ENCODE measurements at places on chromosomes 16 and 17.

GRCh38 chr17:45745601-45746494 is 38.3 kb upstream of the CRHR1 start:
- H3K4me3 ChIP-seq: no peak overlapping the region
- no peaks in the 10 kb centered on the region for H3K4me1 ChIP-seq
- H3K36me3 ChIP-seq: no peaks in the 10 kb centered on the region
- no peak for DNase-seq
- no peak overlapping the region for H3K27ac ChIP-seq

DNA sequence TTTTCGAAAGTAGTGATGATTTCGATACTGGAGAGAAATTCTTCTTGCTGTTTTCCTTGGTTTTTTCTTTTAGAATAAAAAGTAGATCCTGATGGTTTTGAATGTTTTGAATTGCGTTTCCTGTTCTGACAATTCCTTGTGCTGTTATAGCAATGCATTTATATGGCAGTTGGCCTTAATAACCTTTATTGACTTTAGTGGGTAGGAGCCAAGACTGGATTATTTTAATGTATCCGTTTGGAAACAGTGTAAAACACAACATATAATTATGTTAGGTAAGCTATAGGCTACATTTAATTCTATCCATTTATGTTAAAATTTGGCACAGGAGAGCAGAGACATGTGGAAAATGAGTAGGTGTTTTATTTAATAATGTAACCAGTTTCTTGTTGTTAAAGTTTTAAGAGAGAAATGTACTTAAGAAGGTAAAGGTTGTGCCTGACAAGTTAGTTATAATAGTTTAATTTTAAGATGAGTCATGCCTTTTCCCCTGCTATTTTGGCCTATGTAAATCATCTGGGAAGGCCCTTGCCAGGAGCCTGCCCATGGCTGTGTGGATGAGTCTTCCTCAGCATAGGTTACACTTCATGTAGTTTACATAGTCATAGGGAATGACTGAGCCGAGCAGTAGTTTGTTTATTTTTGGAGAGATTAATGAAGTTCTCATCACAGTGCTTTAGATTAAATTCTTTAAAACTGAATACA is 189.9 kb downstream of the FTO start:
- H3K4me1 ChIP-seq: peaks cover 39% of the 10 kb centered on the region
- peaks cover 10% of the 10 kb centered on the region for H3K27me3 ChIP-seq
- peaks cover 13% of the 10 kb centered on the region for H3K36me3 ChIP-seq
- H3K4me3 ChIP-seq: no peak overlapping the region

DNA sequence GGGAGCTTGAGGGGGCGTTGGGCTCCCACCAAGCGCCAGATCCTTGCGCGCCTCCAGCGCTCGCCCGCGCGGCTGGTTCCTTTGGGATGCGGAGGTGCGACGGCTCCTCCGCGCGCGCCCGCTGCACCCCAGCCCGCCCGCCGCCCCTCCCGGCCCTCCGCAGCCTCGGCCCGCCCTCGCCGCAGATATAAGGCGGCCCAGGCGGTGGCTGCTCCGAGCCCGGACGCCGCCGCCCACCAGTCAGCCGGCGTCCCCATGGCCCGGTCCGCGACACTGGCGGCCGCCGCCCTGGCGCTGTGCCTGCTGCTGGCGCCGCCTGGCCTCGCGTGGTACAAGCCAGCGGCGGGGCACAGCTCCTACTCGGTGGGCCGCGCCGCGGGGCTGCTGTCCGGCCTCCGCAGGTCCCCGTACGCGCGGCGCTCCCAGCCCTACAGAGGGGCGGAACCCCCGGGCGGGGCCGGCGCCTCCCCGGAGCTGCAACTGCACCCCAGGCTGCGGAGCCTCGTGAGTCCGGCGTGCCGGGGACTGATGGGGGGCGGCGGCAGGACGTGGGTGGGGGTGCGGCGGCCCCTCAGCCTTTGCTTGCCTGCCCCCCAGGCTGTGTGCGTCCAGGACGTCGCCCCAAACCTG is at the start of gene NPB:
TSS of gene NPB (plus strand) at position 216 of the 630 bp plus-strand sequence. CDS start at position 256, 40 bp downstream.
- peaks cover 15% of the 10 kb centered on the region for H3K36me3 ChIP-seq
- no peak for DNase-seq
- H3K4me1 ChIP-seq: peaks cover 7% of the 10 kb centered on the region
- no peak within 1 kb of the TSS for H3K27ac ChIP-seq
- H3K27me3 ChIP-seq: peaks cover 9% of the 10 kb centered on the region

GRCh38 chr17:48211011-48211410 is 103.4 kb downstream of the SNX11 start:
- H3K4me3 ChIP-seq: no peak overlapping the region
- H3K27me3 ChIP-seq: peaks cover 50% of the 10 kb centered on the region
- DNase-seq: no peak
- H3K4me1 ChIP-seq: peaks cover 10% of the 10 kb centered on the region

DNA sequence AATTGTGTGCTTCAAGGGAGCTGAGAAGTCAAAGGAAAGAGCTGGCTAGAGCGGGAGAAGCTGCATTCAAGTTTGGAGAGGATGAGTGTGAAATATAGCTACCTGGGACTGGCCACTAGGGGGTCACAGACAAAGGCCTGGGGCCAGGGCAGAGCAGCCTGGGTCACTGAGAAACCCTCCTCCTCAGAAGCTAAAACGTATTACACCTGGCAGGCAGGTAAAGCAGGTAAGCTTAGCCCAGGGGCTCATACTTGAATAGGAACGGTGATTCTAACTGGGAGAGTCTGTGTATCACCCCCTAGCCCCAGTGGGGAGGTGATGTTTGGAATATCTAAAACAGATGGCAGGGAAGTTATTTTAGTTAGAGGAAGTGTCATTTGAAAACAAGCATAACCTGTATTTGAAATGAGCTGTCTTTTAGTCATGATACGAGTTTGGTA is 6.8 kb downstream of the KRT37 start:
- no peaks in the 10 kb centered on the region for H3K27me3 ChIP-seq
- no peaks in the 10 kb centered on the region for H3K36me3 ChIP-seq
- no peak for DNase-seq
- peak overlapping the region; percentile 46 for H3K4me3 ChIP-seq
- peaks cover 34% of the 10 kb centered on the region for H3K4me1 ChIP-seq
- H3K27ac ChIP-seq: peak overlapping the region; percentile 89

GRCh38 chr16:78957317-78958100 is 643.0 kb downstream of the MAF start:
- peak overlapping the region; percentile 9 for H3K4me3 ChIP-seq
- H3K27me3 ChIP-seq: no peaks in the 10 kb centered on the region
- no peak for DNase-seq
- peaks cover 13% of the 10 kb centered on the region for H3K4me1 ChIP-seq

DNA sequence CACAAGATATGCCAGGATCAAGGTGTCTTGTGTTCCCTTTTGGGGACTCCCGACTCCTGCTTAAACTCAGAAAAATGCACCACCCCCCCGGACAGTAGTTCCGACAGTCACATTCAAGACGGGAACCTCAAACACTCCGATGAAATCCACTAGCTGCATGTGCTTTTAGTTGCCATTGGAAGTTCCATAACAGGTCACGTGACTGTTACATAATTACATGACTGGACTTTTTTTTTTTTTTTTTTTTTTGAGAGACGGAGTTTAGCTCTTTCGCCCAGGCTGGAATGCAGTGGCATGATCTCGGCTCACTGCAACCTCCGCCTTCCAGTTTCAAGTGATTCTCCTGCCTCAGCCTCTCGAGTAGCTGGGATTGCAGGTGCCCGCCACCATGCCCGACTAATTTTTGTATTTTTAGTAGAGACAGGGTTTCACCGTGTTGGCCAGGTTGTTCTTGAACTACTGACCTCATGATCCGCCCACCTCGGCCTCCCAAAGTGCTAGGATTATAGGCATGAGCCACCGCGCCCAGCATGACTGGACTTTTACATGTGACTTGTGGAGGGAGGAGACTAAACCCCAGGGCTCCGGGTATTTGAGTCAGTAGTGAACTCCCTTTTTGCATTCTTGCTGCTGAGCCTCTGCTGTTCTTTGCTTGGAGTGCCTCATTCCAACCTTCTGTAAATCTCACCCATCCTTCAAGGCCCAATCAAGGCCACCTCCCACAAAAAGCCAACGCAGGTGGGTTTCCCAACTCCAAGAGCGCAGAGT is 1.6 kb downstream of the SIRT7 start:
- peaks cover 18% of the 10 kb centered on the region for H3K36me3 ChIP-seq
- DNase-seq: no peak
- H3K4me1 ChIP-seq: peaks cover 23% of the 10 kb centered on the region
- H3K4me3 ChIP-seq: peak overlapping the region; percentile 87
- H3K27ac ChIP-seq: peak overlapping the region; percentile 92
- no peaks in the 10 kb centered on the region for H3K27me3 ChIP-seq

- H3K36me3 ChIP-seq: no peaks in the 10 kb centered on the region
- peaks cover 9% of the 10 kb centered on the region for H3K4me1 ChIP-seq
- peaks cover 13% of the 10 kb centered on the region for H3K27me3 ChIP-seq
Measured at GRCh38 chr17:39015546-39015935, 48.3 kb upstream of the FBXO47 start.

- H3K27ac ChIP-seq: no peak overlapping the region
- DNase-seq: no peak
- H3K36me3 ChIP-seq: peaks cover 9% of the 10 kb centered on the region
Measured at GRCh38 chr17:61731330-61731729, 132.0 kb downstream of the BRIP1 start.

GRCh38 chr16:6728381-6728780 is 604.3 kb upstream of the RBFOX1 start:
- no peaks in the 10 kb centered on the region for H3K36me3 ChIP-seq
- DNase-seq: no peak
- no peak overlapping the region for H3K4me3 ChIP-seq
- no peaks in the 10 kb centered on the region for H3K4me1 ChIP-seq
- peaks cover 11% of the 10 kb centered on the region for H3K27me3 ChIP-seq

GRCh38 chr16:72362973-72363372 is 191.0 kb upstream of the PMFBP1 start:
- H3K27ac ChIP-seq: no peak overlapping the region
- H3K36me3 ChIP-seq: peaks cover 4% of the 10 kb centered on the region
- DNase-seq: no peak
- H3K27me3 ChIP-seq: no peaks in the 10 kb centered on the region
- H3K4me1 ChIP-seq: peaks cover 7% of the 10 kb centered on the region
- no peak overlapping the region for H3K4me3 ChIP-seq

GRCh38 chr16:85173146-85173980 is 61.1 kb upstream of the CIBAR2 start:
- peaks cover 60% of the 10 kb centered on the region for H3K4me1 ChIP-seq
- peaks cover 19% of the 10 kb centered on the region for H3K36me3 ChIP-seq
- no peak for DNase-seq
- no peak overlapping the region for H3K27ac ChIP-seq
- peak overlapping the region; percentile 86 for H3K4me3 ChIP-seq

- DNase-seq: no peak
- H3K27me3 ChIP-seq: no peaks in the 10 kb centered on the region
- H3K36me3 ChIP-seq: no peaks in the 10 kb centered on the region
- H3K4me3 ChIP-seq: no peak overlapping the region
Measured at GRCh38 chr16:17632667-17633066, 161.9 kb upstream of the XYLT1 start.

Data from type B pancreatic cell (in vitro differentiated cells).